ENCODE measurements at places on chromosomes 3 and 15. TPM values are rescaled to one million over a fixed set of nuclear protein-coding genes. Genes with fewer than 3 reads are reported as not detected.

DNA sequence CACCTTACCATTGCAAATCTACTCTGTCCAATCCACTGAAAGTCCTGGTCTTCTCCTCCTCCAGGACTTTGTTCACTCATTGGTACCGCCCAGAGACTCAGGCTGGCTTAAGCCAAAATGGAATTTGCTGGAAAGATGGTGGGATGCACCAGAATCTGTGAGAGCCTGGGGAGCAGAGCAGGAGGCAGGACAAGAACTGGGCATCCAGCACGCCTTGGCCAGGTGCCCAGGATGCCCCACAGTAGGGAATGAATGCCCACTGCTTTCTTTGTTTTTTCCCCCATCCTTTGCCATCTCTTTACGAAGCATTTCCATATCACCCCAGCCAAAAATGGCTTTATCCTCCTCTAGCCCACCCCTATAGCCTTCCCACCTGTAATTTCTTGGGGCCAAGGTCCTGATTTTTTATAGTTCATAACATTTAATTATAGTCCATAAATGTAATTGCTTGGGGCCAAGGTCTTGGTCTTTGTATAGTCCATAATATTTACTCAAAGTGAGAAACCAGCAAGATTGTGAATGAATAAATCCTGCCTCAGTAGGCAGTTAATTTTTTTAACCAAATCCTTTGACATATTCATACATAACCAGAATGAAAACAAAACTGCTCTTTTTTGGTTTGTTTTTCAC lies 23.3 kb upstream of the IREB2 start:
- DNase-seq, result no peak

DNA sequence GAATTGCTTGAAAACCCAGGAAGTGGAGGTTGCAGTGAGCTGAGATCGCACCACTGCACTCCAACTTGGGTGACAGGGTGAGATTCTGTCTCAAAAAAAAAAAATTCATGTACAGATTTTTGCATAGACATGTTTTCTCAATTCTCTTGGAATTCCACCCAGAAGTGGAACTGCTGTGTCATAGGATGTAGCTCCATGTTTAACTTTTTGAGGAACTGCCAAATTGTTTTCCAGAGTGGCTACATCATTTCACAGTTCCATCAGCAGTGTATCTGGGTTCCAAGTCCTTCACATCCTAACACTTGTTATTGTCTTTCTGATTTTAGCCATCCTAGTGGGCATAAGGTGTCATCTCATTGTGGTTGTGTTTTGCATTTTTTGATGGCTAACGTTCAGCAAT lies 9.9 kb downstream of the CAPN7 start:
- no peak for DNase-seq

GRCh38 chr3:12395349-12396012 lies 88.8 kb upstream of the TSEN2 start:
- no peak for DNase-seq

- no peak for DNase-seq
Measured at GRCh38 chr3:20458994-20459716, 273.1 kb upstream of the SGO1 start.

DNA sequence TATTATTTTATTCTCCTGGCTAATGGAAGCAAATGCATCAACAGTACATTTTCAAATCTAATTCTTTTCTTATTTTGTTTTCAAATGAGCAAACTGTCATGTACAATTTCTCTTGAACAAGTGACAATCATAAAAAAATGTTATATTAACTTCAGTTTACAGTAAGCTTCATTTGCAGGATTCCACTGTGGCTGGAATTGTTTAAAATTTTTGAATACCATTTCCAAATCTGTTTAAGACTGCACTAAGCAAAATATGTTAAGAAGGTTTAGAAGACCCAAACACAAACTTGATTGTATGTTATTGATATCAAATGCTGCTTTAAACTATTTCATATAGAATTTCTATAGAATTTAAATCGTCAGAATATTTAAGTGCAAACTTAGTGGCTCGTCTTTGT lies 92.8 kb downstream of the ZNF280D start:
- no peak for DNase-seq

- DNase-seq, result peak; percentile 80
Measured at GRCh38 chr3:50163572-50164455, 8.7 kb downstream of the SEMA3F start.

- DNase-seq, result no peak
Measured at GRCh38 chr3:72816862-72817355, 31.3 kb downstream of the SHQ1 start.

- no peak for DNase-seq
Measured at GRCh38 chr3:15794303-15794771, 3.4 kb downstream of the ANKRD28 start.

- DNase-seq, result no peak
Measured at GRCh38 chr3:50584391-50584790, 15.1 kb downstream of the HEMK1 start.

DNA sequence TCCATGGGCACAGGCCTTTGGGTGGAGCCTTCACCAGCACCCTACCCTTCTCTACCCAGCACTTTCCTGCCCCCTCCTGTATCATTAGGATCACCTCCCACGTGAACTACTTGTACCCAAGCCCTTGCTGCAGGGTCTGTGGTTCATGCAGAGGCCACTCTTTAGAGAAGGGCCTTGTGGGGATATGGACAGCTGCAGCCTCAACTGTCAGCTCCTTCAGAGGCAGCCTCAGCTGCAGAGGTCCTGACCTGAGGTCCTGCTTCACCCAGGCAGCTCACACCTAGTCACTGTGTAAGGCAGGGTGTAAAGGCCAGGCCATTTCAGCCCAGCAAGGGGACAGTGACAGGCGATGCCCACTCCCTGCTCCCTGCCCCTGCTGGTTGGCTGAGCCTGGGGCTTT lies 448.6 kb upstream of the PROK2 start:
- no peak for DNase-seq

DNA sequence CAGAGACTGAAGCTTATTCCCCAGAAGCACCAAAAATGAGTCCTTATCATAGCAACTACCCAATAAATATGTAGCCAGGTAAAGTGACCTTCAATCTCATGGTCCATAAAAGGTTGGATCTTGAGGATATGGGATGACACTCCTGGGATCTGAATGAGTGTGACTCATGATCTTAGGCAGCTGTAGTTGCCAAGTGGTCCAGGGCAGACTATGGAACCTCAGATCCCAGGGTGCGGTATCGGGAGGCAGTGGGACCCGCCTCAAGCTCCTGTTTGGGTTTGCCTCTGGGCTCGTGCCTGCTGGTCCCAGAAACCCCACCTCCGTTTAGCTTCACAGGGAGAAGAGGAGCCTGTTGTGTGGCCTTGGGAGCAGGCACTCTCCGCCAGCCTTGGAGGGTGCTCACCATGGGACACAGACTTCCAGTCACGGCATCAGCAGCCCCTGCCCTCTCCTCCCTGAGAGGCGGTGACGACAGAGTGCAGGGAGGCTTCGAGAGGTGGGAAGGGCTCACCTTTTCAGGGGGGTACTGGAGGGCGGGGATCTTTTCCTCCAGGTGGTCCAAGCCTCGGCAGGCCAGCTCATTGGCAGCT lies 8.1 kb downstream of the PLIN1 start:
- no peak for DNase-seq

- DNase-seq, result no peak
Measured at GRCh38 chr3:1346386-1346785, 253.6 kb downstream of the CNTN6 start.

DNA sequence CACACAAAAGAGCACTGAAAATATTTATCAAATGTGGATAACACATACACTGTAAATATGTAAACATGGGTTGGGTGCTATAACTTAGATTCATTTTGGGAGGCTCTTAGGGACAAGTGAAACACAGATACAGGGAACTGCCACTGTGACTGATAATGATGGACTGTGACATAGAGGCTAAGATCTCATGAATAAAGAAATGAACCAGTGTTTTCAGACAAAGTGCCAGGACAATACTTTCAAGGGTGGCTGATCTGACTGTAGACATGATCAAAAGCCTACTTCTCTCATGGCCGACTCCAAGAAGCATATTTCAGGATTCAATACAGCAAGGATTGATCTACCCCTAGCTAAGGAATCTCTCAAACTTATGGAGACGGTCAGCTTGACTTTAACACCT lies 353.8 kb downstream of the FGF12 start:
- DNase-seq, result no peak

DNA sequence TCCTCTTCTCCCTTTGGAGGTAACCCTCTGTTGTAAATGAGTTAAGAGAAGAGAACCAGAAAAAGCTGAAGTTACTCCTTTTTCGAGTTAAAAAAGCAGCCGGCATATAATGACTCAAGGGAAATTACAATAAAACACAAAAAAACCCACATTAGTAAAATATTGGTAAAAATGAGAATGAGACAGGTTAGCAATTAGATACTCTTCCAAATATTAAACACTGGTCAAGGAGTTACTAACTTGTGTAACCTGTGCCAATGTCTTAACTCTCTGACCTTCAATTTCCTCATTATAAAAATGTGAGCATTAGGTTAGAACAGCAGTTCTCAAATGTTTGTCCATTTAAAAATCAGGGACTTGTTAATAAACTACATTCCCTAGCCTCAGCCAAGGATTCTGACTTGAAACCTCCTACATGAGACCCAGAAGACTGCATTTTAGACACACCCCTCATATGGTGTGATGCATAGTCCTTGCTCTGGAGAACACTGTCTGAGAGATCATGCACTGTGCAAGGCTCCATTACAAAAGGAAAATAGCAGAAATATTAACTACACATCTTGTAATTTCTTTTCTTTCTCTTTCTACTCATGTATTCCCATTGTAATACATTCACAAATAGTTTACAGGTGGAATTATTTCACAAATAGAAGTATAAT lies 42.7 kb upstream of the TOP2B start:
- DNase-seq, result no peak

GRCh38 chr15:51403072-51403878 lies 61.8 kb downstream of the GLDN start:
- no peak for DNase-seq

- no peak for DNase-seq
Measured at GRCh38 chr3:39541442-39541841, 74.0 kb downstream of the MOBP start.

- no peak for DNase-seq
Measured at GRCh38 chr3:39810647-39811161, 1.3 kb downstream of the MYRIP start.

DNA sequence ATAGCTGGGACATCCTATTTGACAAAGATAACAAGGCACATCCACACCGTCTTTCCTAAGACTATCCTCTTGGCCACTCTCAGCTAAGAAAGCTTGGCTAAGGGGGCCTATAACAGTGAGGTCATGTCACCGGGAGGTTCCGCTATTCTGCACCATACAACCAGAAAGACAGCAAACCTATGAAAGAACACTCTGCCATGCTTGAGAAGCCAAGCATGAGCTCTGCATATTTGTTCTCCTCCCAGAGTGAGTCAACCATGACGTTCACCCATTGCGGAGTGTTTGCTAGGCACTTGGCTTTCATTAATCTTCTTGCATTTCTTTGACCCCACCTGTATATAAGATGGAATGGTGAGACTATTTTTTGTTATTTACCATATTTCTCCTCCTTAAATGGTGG lies 141.2 kb downstream of the GMNC start:
- no peak for DNase-seq

DNA sequence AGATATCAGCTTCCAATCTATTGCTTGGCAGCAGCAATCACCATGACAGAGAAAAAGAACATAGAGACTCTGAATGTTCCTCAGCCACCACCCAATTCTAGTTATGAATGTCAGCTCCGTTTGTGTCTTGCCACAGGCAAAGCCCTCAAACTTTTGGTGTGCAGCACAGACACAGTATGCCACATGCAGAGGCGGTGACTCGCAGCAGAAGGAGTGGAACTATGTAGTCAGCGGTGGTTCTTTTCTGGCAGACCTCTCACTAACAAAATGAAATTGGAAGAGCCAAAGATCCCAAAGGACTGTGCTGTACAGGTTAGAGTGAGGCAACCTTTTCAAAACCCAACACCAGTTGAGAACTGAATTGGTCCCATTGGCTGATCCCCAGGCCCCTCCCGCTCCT lies 220.9 kb downstream of the SLC9A9 start:
- DNase-seq, result no peak

- no peak for DNase-seq
Measured at GRCh38 chr3:149640976-149641728, 16.7 kb downstream of the WWTR1 start.

DNA sequence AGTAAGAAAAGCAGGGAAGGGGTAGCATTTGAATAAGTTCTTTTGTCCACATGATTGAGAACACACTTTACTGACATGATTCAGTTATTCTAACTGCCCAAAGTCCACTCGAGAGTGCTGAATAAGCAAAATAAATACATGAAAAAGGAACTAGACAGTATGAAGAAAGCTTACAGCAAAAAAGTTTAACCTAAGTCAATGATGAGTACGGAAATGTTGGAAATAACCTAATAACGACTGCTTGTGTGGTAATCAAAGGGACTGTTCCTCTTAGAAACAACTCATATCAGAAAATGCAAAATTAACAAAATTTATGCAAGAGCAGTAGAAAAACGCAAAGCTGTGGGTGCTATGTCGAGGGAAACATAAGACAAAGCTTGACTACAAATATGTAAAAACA lies 36.6 kb downstream of the DMXL2 start:
- DNase-seq, result no peak

GRCh38 chr15:48592933-48593332 lies 52.6 kb downstream of the FBN1 start:
- no peak for DNase-seq

GRCh38 chr3:125431912-125432790 lies 57.0 kb upstream of the ZNF148 start:
- DNase-seq, result no peak

- peak; percentile 91 for DNase-seq
Measured at GRCh38 chr15:45200799-45201556, 13.2 kb upstream of the SHF start.

DNA sequence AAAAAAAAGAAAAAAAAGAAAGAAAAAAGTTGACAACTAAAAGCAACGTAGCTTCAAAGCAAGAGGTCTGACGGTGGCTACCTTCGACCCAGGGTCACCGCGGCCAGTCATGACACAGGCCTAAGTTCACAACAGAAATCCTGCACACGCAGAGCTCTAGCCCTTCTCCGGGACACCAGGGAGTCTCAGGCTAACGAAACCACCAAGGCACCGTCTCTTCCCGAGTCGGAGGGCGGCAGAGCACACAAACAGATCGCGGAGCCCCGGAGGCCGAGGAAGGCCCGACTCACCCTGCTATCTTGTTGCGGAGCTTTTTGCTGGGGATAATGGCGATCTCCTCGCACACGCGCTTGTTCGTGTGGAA lies 584 bp downstream of the RPS17 start:
- no peak for DNase-seq

DNA sequence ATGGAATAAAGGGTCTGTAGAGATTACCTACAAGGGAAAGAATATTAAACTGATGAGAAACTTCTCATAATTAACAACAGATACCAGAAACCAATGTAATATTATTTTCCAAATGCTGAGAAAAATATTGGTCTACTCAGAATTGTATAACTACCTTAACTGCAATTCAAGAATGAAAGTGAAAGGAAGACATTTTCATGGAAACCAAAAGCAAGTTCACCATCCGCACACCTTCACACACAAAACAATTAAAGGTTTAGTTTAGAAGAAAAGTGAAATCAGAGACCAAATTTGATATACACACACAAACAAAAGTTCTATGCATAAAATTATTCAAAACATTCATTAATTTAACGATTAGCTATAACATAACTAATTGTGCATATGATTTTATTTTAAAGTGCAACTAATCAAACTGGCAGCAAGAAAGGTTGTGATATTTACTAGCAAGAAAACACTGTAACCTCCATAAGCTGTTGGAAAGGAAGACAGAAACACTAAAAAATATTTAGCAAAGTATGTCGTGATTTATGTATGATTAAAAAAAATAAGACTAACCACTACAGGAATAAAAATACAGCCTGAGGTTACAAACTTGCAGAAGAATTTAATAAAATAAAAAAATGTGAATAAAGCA lies 395.5 kb downstream of the FGF12 start:
- no peak for DNase-seq

The GJD2 gene
- total RNA-seq, result not detected

The SEMA3G gene
- 27.6 TPM for total RNA-seq

The SEC22C gene
- 48.6 TPM for total RNA-seq

The SLC7A14 gene
- not detected for total RNA-seq

The PCLAF gene
- 2.8 TPM for total RNA-seq

Data from upper lobe of right lung (tissue), 1 donor.